Left ventricle myocardium inferior (tissue), 1 donor: ENCODE measurements at places on chromosomes 4 and X. TPM values are rescaled to one million over a fixed set of nuclear protein-coding genes. Genes with fewer than 3 reads are reported as not detected.
A peak's percentile ranks its signal among the peaks of the same experiment; 100 is the strongest.

IGSF1 gene
- 2.4 TPM for total RNA-seq

DNA sequence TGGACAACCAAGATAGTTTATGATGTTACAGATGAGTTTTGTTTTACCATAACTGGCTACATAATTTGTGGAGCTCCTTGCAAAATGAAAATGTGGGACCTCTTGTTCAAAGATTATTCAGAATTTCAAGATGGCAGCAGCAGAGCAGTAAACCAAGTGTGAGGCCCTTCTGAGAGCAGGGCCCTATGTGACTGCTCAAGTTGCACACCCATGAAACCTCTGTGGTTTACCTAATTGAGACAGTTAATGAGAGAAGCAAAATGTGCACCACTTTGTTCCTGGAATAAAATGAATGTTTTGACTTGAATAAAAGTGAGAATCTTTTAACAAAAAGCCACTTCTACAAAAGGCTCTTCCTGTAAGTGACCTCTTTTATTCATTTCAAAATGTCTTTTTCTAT lies 519.2 kb downstream of the RPA4 start:
- no peaks in the 10 kb centered on the region for H3K36me3 ChIP-seq
- DNase-seq: no peak
- peak overlapping the region; percentile 48 for H3K27ac ChIP-seq
- H3K4me3 ChIP-seq: no peak overlapping the region
- no peaks in the 10 kb centered on the region for H3K4me1 ChIP-seq
- H3K27me3 ChIP-seq: no peaks in the 10 kb centered on the region

DNA sequence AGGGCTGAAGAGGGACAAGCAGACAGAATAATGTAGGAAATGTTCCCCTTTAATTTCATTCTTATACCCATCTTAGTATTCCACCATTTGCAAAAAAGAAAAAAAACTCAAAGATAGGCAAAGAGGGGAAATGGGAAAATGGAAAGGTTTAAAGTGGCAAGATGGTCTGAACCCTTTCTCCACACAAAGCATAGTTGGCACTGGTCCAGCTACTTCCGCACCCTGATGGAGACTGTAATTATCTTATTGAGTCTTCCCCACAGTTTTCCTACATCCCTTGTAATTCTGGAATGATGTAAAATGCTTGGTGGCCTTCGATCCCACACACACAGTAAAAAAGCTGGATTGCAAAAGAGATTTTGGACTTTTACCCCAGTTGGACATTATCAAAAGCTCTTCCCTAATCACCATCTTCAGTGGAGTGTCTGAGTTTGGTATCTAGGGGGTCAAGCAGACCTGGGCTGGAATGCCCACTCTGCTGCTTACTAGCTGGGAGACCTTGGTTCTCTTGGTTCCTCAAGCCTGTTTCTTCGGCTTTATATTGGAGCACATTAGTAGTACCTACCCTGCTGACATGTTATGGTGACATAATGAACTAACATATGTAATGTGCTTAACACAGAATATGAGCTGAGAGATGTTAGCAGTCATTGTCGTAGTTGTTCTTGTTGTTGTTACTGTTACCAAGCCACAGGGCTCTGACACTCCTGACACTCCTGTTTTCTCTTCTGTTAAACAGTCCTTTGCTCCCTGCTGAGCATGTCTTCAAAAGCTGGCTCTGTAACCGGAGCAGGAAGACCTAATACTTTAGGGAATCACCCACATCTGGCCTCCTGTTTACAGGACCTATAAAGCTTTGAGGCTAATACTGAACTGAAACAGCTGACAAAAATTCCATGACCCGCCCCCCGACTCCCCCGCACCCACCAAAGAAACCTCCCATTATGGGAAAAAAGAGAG lies 4.7 kb downstream of the SRPX2 start:
- peak overlapping the region; percentile 87 for H3K27ac ChIP-seq
- H3K36me3 ChIP-seq: no peaks in the 10 kb centered on the region
- peaks cover 5% of the 10 kb centered on the region for H3K4me1 ChIP-seq
- peak; percentile 20 for DNase-seq
- H3K27me3 ChIP-seq: no peaks in the 10 kb centered on the region

- no peak overlapping the region for H3K4me3 ChIP-seq
- peak overlapping the region; percentile 42 for H3K27ac ChIP-seq
- H3K27me3 ChIP-seq: peaks cover 6% of the 10 kb centered on the region
- peaks cover 10% of the 10 kb centered on the region for H3K4me1 ChIP-seq
- no peak for DNase-seq
Observed at GRCh38 chr4:99815597-99816011, 1.0 kb upstream of the DAPP1 start.

- H3K27ac ChIP-seq: peak overlapping the region; percentile 30
- H3K4me1 ChIP-seq: peaks cover 12% of the 10 kb centered on the region
- H3K4me3 ChIP-seq: no peak overlapping the region
- no peaks in the 10 kb centered on the region for H3K27me3 ChIP-seq
- no peak for DNase-seq
Observed at GRCh38 chrX:130771230-130771629, 131.8 kb downstream of the ENOX2 start.

- peaks cover 11% of the 10 kb centered on the region for H3K27me3 ChIP-seq
- H3K4me3 ChIP-seq: no peak overlapping the region
- H3K4me1 ChIP-seq: no peaks in the 10 kb centered on the region
Observed at GRCh38 chr4:83115656-83116285, 1.2 kb upstream of the PLAC8 start.

- no peak overlapping the region for H3K4me3 ChIP-seq
- H3K27ac ChIP-seq: no peak overlapping the region
- DNase-seq: no peak
- H3K4me1 ChIP-seq: no peaks in the 10 kb centered on the region
- H3K27me3 ChIP-seq: no peaks in the 10 kb centered on the region
Observed at GRCh38 chrX:118621081-118621759, 106.2 kb upstream of the IL13RA1 start.

GRCh38 chrX:1355131-1356046 lies 18.8 kb downstream of the IL3RA start:
- H3K4me1 ChIP-seq: no peaks in the 10 kb centered on the region
- peaks cover 37% of the 10 kb centered on the region for H3K36me3 ChIP-seq
- no peaks in the 10 kb centered on the region for H3K27me3 ChIP-seq
- H3K27ac ChIP-seq: peak overlapping the region; percentile 28
- H3K4me3 ChIP-seq: no peak overlapping the region

DNA sequence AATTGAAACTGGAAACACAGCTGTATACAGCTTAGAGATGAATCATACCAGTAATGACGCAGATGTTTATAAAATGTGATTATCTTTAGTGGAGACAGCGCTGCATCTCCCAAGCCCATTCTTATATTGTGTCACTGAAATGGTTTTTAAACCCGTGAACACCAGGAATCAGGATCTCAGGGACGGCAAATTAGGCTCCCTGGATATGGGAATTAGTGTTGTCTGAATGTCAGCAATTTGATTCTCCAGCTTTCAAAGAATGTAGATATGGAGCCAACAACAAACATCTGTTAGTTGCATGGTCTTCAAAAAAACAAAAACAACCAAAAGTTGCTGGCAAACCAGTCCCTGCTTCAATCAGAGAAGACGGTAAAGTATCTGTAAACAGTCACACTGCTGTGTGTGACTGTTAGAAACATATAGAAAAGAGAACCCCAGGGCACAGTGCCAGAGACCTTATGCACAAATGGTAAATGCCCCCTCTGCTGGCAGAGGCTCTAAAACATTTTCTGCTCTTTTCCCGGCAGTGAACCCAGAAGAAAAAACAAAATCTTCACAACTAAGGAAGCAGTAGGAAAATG lies 351.9 kb upstream of the FTHL17 start:
- H3K36me3 ChIP-seq: no peaks in the 10 kb centered on the region
- no peaks in the 10 kb centered on the region for H3K27me3 ChIP-seq
- peak; percentile 17 for DNase-seq
- no peaks in the 10 kb centered on the region for H3K4me1 ChIP-seq

DNA sequence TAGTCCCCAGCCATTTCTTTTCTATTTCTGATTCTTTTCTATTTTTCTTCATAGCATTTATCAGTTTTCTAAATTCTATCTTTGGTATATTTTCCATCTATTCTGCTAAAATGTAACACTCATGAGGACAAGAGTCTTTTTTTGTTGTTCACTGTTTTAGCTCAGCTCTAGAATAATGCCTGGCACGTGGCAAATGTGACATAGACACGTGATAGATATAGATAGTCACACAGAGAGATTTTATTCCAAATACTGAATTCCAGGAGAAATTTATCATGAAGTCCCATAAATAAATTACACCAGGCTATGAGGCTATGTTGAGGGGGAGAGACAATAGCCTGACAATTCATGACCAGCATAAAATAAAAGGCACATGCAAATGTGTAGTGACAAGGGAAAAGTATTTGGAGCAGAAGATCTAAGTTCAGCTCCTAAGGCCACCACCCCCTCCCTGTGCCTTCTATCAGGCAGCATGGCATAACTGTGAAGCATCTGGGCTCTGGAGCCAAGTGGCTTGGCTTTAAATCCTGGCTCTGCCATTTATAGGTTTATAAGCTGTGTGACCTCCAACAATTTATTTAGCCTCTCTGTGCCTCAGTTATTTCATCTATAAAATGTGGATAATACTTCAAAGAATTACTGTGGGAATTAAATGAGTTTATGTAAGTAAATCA lies 25.7 kb upstream of the PPARGC1A start:
- peak; percentile 30 for DNase-seq
- H3K4me1 ChIP-seq: peaks cover 3% of the 10 kb centered on the region
- no peak overlapping the region for H3K27ac ChIP-seq
- no peaks in the 10 kb centered on the region for H3K36me3 ChIP-seq

DNA sequence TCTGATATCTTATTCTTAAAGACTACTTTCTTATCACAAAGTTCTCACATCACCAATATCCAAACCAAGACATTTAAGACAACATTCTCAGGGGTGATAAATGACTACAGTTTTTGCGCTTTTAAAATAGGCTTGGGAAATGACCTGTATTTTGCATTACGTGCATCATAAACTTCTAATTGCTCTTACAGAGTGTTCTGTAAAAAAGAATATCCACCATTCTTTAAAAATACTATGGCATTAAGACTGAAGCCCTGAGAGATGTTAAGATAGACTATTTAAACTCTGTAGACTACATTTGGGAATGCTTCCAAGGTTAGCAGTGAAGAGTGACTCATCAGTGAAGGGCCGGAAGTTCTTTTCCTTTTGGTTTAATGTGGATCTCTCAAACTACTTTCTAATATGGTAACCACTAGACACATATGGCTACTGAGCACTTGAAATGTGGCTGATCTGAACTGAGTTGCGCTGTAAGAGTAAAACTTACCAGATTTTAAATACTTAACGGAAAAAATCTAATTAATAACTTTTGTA lies 518.8 kb upstream of the FTHL17 start:
- no peaks in the 10 kb centered on the region for H3K27me3 ChIP-seq
- no peak overlapping the region for H3K4me3 ChIP-seq
- DNase-seq: no peak
- no peak overlapping the region for H3K27ac ChIP-seq

DNA sequence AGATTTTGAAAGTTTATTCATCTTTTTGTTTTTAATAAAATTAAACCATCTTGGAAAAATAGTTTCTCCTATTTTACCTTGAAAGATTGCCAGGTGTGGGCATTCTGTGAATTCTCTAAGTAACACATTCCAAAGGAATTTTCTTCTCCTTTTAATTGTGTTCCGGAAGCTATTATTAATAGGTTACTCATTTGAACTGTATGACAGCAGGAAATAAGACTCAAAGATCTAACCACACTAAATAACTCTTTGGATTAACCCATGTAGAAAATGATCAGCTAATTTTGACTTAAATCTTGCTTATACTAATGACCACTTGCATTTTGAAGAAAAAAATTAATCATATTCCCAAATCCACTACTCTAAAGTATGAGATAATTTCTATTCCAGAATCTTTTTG lies 17.6 kb upstream of the CCNI start:
- DNase-seq: no peak
- no peak overlapping the region for H3K4me3 ChIP-seq
- no peaks in the 10 kb centered on the region for H3K27me3 ChIP-seq
- H3K36me3 ChIP-seq: no peaks in the 10 kb centered on the region

JCHAIN gene
- 6.9 TPM for total RNA-seq

DMRTC1B gene
- total RNA-seq: not detected

DNA sequence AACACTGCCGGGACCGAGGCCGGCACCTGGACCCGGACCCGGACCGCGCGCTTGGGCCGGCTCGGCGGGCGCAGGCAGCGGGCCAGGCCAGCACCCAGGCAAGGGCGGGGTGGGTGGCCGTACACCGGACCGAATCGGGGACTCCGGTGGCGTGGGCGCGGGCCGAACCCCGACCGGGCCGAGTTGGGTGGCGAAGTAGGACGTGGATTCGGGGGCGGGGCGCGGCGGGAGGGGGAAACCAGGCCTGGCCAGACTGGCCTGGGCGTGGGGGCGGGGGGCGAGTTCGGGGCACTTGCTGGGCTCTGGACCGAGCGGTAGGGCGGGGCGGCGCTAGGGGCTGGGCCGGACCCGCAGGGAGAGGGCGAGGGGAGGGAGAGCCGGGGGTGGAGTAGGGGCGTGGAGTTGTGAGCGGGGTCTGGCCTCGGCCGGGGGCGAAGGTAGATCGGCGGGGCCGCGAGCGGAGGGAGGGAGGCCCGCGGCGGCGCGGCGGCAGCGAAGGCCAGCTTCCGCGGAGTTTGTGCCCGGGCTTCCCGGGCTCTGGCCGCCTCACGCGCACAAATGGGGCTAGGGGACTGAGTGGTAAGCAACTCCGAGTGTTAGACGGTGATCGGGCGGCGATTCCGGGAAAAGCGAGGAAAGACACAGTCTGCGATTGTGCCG lies 1.8 kb upstream of the BCORL1 start:
- H3K36me3 ChIP-seq: no peaks in the 10 kb centered on the region
- peak overlapping the region; percentile 82 for H3K27ac ChIP-seq
- H3K4me1 ChIP-seq: peaks cover 9% of the 10 kb centered on the region
- no peaks in the 10 kb centered on the region for H3K27me3 ChIP-seq

SLC2A9 gene
- 8.2 TPM for total RNA-seq

FAM9C gene
- total RNA-seq: not detected

- H3K36me3 ChIP-seq: no peaks in the 10 kb centered on the region
- DNase-seq: no peak
- no peaks in the 10 kb centered on the region for H3K4me1 ChIP-seq
- H3K4me3 ChIP-seq: no peak overlapping the region
- H3K27me3 ChIP-seq: no peaks in the 10 kb centered on the region
Observed at GRCh38 chr4:147560625-147561024, 56.6 kb upstream of the TMEM184C start.

- H3K4me1 ChIP-seq: peaks cover 46% of the 10 kb centered on the region
- no peaks in the 10 kb centered on the region for H3K36me3 ChIP-seq
- H3K27ac ChIP-seq: peak overlapping the region; percentile 60
- no peak overlapping the region for H3K4me3 ChIP-seq
- peak; percentile 19 for DNase-seq
- H3K27me3 ChIP-seq: no peaks in the 10 kb centered on the region
Observed at GRCh38 chr4:105624530-105624929, 72.1 kb downstream of the ARHGEF38 start.
